Stomach (tissue), 19 donors: ENCODE measurements at places on chromosomes 11 and 22. TPM values are rescaled to one million over a fixed set of nuclear protein-coding genes. Genes with fewer than 3 reads are reported as not detected.
A peak's percentile ranks its signal among the peaks of the same experiment; 100 is the strongest.

POU2AF3 gene
- total RNA-seq = 3.1 TPM

C11orf65 gene
- not detected for total RNA-seq

ACO2 gene
- 149 TPM for total RNA-seq

DNA sequence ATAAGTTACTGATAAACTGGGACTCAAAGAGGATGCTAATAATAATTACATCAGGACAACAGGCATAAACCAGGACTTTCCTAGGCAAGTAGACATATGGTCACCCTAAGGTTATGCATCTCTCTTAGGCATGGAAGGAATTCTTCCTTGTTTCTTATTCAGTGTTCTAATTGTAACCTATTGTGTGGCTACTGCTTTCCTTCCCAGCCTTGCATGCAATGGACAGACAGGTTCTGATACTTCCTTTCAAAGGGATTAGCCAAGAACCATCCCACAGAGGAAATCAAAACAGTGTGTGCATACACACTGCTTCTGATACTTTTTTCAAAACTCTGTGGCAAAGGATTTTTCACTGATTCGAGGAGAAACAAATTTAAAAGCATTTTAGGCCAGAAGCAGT lies 48.3 kb downstream of the RRAS2 start:
- H3K36me3 ChIP-seq = no peaks in the 10 kb centered on the region
- H3K27me3 ChIP-seq = no peaks in the 10 kb centered on the region
- DNase-seq = no peak
- no peak overlapping the region for H3K27ac ChIP-seq
- no peak overlapping the region for H3K4me3 ChIP-seq

GRCh38 chr11:45347348-45348082 lies 61.4 kb upstream of the SYT13 start:
- H3K4me3 ChIP-seq = no peak overlapping the region
- peaks cover 27% of the 10 kb centered on the region for H3K27me3 ChIP-seq
- no peaks in the 10 kb centered on the region for H3K4me1 ChIP-seq
- H3K27ac ChIP-seq = no peak overlapping the region
- no peak for DNase-seq

GRCh38 chr22:46337870-46338269 lies 2.4 kb downstream of the TRMU start:
- H3K27ac ChIP-seq = no peak overlapping the region
- H3K27me3 ChIP-seq = no peaks in the 10 kb centered on the region
- H3K4me1 ChIP-seq = peaks cover 14% of the 10 kb centered on the region
- DNase-seq = no peak
- no peak overlapping the region for H3K4me3 ChIP-seq

DNA sequence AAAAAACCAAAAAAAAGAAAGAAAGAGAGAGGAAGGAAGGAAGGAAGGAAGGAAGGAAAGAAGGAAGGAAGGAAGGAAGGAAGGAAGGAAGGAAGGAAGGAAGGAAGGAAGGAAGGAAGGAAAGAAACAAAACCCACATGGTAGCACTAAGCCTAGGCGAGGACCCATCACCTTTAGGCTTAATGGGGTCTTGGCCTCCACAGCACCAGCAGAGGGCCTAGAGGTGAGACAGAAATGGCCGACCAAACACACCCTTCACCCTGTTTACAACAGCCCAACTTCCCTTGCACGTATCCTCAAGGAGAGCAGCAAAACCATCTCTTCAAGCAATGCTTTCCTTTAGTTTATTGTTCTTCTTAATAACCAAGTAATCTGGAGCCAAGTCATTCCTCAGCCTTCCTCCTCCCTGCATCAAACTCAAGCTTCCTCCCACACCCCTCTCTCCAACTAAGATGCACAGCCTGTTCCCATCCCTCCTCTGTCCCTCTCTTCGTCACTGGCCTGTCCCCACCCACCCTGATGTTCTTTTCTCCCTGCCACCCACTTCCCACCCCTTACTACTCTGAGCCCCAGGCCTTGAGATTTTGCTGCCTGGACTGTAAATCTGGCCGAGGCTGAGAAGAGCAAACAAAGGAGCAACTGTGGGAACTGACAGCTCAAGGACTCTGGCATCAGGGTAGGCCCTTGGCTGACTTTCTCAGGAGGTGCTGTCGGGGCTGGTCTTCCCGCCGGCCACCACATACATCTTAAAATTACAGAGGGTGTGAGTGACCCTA lies 26.0 kb downstream of the POU2AF1 start:
- H3K36me3 ChIP-seq = no peaks in the 10 kb centered on the region
- peaks cover 40% of the 10 kb centered on the region for H3K4me1 ChIP-seq
- peak overlapping the region; percentile 60 for H3K27ac ChIP-seq
- peak; percentile 61 for DNase-seq
- H3K27me3 ChIP-seq = no peaks in the 10 kb centered on the region

GRCh38 chr11:37390576-37391083 lies 792.6 kb upstream of the RAG2 start:
- no peaks in the 10 kb centered on the region for H3K36me3 ChIP-seq
- no peaks in the 10 kb centered on the region for H3K4me1 ChIP-seq

- DNase-seq = peak; percentile 40
- H3K27me3 ChIP-seq = no peaks in the 10 kb centered on the region
- peaks cover 13% of the 10 kb centered on the region for H3K4me1 ChIP-seq
- no peak overlapping the region for H3K27ac ChIP-seq
Observed at GRCh38 chr11:61532134-61533038, 23.8 kb downstream of the LRRC10B start.

DNA sequence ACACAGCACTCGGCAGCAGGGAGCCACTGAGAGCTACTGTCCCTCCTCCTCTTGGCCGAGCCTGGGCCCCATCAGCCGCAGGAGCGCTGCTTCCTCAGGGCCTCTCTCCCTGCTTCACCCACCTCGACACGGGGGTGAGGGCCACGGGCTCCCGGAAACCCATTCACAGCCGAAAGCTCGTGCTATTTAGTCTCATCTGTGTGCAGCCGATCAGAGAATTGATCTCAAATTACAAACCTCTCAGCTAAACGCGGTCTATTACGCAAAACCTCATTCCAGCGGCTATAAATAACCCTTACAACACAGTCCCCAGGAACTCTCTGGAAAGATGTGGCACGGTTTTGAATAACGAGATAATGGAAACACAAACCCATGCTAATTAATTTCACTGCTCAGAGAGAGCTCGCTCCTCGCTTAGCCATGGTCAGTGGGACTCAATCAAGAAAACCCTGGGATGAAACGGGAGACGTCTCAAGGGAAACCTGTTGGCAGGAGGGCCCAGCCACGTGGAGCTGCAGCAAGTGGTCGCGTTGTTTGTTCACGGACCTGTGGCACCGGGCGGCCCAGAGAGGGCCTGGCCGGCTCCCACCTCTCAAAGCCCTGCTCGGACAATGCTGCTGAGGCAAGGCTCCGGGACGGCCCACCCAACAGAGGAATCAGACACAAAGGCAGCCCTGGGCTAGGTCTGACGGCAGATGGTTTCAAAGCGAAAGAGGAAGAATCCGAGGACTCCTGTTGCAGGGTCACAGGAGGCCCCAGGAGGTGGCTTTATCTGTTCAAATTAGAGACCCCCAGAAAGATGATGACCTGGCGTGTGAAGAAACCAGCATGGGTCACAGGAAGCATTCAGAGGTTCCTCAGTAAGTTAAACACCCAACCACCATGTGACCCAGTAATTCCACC lies 210.5 kb downstream of the CTTN start:
- H3K4me3 ChIP-seq = no peak overlapping the region
- H3K36me3 ChIP-seq = no peaks in the 10 kb centered on the region
- no peaks in the 10 kb centered on the region for H3K27me3 ChIP-seq
- peaks cover 4% of the 10 kb centered on the region for H3K4me1 ChIP-seq
